ENCODE measurements at places on chromosomes 2 and 18.

- peak; percentile 88 for DNase-seq
Observed at GRCh38 chr2:36530983-36531354, 67.0 kb downstream of the FEZ2 start.

GRCh38 chr2:120919771-120920453 lies 184.2 kb downstream of the GLI2 start:
- DNase-seq, result peak; percentile 44

- no peak for DNase-seq
Observed at GRCh38 chr2:149814049-149814448, 226.5 kb upstream of the MMADHC start.

- DNase-seq, result no peak
Observed at GRCh38 chr2:64635976-64636911, 17.5 kb downstream of the SERTAD2 start.

- no peak for DNase-seq
Observed at GRCh38 chr2:45300026-45300750, 290.9 kb upstream of the SIX2 start.

DNA sequence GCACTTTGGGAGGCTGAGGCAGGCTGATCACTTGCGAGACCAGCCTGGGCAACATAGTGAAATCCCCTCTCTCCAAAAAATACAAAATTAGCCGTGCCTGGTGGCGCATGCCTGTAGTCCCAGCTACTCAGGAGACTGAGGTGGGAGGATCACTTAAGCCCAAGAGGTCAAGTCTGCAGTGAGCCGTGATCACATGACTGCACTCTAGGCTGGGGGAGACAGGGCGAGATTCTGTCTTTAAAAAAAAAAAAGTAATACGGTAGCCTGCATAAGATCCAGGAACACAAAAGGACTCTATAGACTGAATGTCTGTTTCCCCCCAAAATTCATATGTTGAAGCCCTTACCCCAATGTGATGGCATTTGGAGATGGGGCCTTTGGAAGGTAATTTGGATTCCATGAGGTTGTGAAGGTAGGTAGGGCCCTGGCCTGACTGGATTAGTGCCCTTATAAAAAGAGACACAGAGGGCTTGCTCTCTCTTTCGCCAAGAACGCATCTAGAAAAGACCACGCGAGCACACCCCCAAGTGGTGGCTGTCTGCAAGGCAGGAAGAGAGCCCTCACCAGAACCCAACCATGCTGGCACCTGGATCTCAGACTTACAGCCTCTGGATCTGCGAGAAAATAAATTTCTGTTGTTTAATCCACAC lies 17.0 kb downstream of the MBOAT2 start:
- DNase-seq, result no peak

GRCh38 chr2:234747833-234748559 lies 203.8 kb upstream of the SH3BP4 start:
- DNase-seq, result peak; percentile 58

- peak; percentile 22 for DNase-seq
Observed at GRCh38 chr18:44681076-44681970, 635 bp downstream of the SETBP1 start.

- DNase-seq, result no peak
Observed at GRCh38 chr18:37514953-37515352, 50.6 kb downstream of the CELF4 start.

- DNase-seq, result no peak
Observed at GRCh38 chr18:53920312-53921075, 304.0 kb downstream of the MBD2 start.

DNA sequence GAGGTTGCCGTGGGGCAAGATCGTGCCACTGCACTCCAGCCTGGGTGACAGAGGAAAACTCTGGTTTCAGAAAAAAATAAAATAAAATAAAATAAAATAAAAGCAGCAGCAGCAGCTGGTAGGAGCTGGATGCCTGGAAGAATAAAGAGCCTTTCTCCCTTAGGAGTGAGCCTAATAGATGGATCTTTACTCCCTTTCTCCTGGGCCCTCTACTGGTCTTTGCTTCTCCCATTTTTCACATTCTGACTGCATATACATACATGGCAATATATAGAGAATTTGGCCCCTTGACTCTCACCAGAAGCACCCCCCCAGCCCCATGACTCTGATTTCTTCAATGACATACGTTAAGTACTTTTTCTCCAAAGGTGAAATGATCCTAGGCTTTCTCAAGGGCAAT lies 9.8 kb upstream of the MALT1 start:
- no peak for DNase-seq

GRCh38 chr18:49273241-49273880 lies 187.1 kb downstream of the DYM start:
- DNase-seq, result no peak

DNA sequence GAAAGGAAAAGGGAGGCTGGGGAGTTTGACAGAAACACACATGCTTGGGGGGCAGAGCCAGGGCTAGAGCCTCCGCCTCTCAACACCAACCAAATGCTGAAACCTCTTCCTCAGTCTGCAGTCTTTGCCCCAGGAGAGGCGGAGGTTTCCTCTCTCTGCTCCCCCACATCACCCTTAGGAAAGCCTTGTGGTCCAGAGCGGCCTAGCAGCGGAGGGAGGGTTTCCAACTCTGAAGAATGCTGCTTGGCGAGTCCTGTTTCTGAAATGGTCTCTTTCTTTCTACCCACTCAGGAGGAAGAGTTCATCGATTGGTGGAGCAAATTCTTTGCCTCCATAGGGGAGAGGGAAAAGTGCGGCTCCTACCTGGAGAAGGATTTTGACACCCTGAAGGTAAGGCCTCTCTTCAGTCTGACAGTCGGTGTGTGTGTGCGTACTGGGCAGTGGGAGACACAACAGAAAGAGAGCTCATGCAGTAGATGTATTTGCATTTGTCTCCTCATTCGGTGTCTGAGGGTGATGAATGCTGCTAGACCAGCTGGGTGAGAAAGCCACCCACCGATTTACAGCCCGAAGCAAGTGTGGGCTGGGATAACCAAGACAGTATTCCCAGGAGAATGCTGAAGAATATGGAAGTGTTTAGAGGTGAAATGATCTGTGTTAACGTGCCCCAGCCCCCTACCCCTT lies 190.5 kb downstream of the DYSF start:
- no peak for DNase-seq

GRCh38 chr2:204539019-204539385 lies 6.3 kb upstream of the PARD3B start:
- no peak for DNase-seq

DNA sequence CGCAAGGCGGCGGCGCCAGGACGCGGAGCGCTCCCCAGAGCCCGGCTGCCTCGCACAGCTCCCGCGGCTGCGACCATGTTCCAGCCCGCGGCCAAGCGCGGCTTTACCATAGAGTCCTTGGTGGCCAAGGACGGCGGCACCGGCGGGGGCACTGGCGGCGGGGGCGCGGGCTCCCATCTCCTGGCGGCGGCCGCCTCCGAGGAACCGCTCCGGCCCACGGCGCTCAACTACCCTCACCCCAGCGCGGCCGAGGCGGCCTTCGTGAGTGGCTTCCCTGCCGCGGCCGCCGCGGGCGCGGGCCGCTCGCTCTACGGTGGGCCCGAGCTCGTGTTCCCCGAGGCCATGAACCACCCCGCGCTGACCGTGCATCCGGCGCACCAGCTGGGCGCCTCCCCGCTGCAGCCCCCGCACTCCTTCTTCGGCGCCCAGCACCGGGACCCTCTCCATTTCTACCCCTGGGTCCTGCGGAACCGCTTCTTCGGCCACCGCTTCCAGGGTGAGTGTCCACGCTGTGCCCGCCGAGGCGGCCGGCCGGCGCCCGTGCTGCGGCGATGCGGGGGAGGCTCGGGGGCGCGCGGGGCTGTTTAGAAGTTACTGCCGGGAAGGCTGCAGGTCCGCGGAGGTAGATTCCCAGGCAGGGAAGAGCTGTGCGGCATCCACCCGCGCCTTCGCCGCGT lies 696 bp downstream of the EMX1 start:
- DNase-seq, result no peak

- DNase-seq, result no peak
Observed at GRCh38 chr2:155842103-155842502, 490.4 kb downstream of the NR4A2 start.

DNA sequence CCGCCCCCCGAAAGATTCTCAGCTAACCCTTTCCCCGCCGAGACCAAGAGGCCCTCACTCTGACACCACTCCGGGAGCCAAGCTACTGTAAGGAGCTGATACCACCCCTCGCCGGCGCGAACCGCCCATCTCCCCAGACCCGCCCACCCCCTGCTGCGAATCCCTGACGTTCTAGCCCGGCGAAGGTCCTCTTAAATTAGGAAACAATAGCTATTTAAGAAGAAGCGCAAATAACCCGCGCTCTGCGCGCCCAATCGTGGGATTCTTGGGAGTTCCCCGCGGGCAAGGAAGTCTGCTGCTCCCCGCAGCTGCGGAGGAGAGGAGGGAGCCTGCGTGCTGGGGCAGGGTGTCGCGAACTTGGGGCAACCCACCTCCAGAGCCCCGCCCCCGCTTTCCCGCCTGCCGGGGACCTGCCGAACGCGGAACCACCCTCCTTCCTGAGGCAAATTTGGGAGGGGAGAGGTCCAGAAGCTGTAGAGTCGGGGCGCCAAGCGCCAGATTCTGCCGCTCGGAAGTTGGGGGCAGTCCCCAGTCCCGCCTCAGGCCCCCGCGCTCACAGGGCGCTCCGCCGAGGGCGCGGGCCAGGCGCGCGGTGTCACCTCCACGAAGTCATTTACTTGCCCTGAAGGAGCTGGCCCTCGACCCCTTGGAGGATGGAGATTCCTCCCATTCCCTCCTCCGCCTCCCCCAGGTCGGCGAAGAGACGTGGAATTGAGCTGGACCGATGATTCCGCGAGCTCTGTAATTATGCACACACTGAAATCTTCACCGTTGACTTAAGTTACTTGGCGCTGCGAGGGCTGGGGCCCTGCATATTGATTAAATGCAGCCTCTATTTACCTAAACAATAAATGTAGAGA lies 8.4 kb upstream of the SP9 start:
- peak; percentile 38 for DNase-seq

DNA sequence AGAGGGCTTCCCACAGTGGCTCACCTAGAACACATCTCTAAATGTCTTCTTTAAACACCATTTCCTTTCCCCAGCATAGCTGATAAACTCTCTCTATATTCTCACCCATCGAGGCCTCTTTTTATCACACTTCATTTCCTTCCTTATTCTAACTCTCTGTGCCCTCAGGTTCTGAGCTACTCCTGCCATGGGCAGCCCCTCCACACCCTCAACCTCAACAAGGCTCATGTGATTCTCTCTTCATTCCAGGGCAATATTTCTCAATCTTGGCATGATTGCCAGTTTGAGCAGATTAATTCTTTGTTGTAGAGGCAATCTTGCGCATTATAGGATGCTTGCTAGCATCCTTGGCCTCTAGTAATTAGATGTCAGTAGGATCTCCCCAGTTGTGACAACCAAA lies 999.1 kb downstream of the TSN start:
- no peak for DNase-seq

GRCh38 chr2:11482473-11483035 lies 16.6 kb upstream of the E2F6 start:
- DNase-seq, result no peak

- DNase-seq, result no peak
Observed at GRCh38 chr2:33002863-33003262, 56.1 kb downstream of the LTBP1 start.

DNA sequence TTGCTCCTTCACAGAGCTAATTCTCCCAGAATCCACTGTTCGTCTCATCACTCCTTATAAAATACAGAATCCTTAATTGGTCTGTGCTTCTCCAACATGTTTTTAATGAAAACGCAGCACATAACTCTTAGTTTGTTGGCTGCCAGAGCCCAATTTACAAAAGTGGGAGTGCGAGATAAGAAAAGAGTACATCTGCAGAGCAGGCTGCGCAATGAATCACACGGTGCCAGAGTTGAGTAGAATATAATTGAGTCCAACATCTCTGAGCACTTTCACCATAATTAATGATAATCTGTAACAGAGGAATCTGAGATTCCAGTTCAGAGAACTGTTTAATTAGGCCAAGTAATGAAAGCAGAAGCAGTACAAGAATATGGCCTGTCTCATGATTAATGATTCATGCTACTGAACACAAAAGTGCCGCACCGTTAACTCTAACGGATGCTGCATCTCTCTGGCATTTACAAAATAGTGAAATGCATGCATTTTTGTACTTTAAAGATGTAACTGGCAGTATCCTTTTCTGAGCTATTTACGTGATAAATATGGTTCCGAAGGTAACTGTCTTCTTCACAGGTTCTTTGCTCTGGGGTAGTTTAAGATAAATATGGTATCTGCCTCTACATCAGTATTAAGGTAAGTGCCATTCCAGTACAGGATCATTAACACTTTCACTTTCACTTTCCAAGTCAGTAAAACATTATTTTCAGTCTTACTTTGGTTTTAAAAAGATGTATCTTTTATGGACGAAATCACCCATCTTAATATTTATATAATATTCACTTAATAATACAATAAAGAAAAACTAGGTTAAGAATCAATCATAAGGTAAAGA lies 785.6 kb downstream of the NR4A2 start:
- DNase-seq, result no peak

DNA sequence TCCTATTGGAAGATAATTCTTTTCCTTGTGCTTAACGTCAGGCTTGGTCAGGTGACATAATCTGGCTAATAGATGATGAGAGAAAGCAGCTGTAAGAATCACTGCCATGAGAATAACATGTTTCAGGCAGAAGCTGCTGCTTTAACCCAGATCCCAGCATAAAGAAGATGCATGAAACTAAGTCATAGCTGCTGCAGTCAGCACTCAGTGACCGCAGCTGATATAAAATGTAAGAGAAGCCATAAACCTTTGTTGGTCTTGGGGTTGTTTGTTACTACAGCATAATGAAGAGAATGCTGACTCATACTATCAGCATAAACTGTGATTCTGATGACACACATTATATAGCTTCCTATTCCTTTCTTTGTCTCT lies 274.3 kb upstream of the TRIB2 start:
- DNase-seq, result peak; percentile 75

- DNase-seq, result no peak
Observed at GRCh38 chr2:37052600-37053332, 31.4 kb downstream of the HEATR5B start.

GRCh38 chr2:141554810-141555209 lies 576.0 kb downstream of the LRP1B start:
- peak; percentile 32 for DNase-seq

GRCh38 chr2:195543902-195544894 lies 112.8 kb upstream of the SLC39A10 start:
- peak; percentile 53 for DNase-seq

GRCh38 chr2:232592772-232593395 lies 40.5 kb upstream of the EFHD1 start:
- peak; percentile 88 for DNase-seq

DNA sequence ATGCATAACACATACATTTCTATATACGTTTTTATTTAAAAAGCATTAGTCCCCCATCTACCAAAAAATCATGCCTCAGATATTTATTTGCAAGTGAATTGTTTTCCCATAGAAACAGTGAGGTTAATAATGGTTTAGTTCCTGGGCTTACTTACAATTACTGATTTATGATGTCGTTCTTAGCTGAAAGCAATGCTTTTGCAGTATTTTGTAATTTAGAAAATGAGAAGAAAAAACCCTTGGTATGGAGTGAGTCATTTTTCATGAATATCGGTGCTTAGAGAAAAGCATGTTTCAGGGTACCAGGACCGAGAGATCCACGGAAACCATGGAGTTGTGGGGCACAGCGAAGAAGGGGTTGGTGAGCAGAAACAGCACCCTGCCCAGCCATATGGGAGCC lies 12.0 kb upstream of the CDK15 start:
- DNase-seq, result no peak
